ENCODE measurements at places on chromosomes 5 and 9. TPM values are rescaled to one million over a fixed set of nuclear protein-coding genes. Genes with fewer than 3 reads are reported as not detected.

DNA sequence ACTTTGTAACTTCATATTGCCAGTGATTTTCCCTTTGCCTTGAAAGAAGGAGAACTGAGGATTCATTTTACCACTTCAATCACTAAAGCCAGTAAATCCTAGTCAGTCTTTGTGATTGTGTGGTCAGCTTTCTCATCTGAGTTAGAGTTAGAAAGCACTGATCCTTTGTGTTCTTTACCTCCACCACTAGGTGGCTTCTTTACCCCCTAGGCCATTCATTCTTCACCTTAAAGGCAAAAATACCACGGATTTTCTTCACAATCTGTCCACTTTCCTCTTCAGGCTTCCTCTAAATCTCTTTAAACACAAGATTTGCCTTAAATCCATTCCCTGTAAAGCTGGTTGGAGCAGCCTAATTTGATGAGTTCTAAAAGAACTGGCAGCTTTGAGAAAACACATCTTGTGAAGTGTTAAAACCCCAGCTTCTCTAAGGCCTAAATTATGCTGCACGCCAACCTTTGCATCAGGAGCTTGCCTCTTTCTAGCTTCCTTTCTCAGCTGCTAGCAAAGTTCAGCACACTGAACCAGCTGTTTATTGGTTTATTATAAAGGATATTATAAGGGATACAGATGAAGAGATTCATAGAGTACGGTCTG is 20.4 kb downstream of the BDP1 start:
- no peaks in the 10 kb centered on the region for H3K27me3 ChIP-seq
- H3K36me3 ChIP-seq = no peaks in the 10 kb centered on the region
- H3K4me1 ChIP-seq = no peaks in the 10 kb centered on the region
- no peak overlapping the region for H3K27ac ChIP-seq
- no peak for DNase-seq

- no peaks in the 10 kb centered on the region for H3K4me1 ChIP-seq
- no peak for DNase-seq
- H3K27ac ChIP-seq = no peak overlapping the region
- H3K4me3 ChIP-seq = no peak overlapping the region
- peaks cover under 1% of the 10 kb centered on the region for H3K36me3 ChIP-seq
Observed at GRCh38 chr9:19154135-19154612, 26.9 kb upstream of the PLIN2 start.

DNA sequence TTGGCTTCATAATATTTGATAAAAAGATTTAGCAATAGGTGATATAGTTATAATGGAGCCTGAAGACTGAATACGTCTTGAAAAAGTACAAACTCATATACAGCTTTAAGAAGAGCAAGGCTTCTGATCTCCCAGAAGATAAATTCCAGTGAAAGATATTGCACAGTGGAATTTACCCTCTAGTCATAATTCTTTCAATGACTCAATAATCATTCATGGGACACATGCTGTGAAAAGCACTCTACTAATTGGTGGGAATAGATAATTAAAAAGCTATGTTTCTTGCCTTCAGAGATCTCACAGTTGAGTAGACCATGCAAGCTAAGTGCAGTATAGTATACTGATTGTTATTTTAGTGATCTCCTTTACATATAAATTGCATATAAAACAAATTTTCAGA is 538.6 kb upstream of the CYLC2 start:
- DNase-seq = no peak
- no peak overlapping the region for H3K27ac ChIP-seq
- H3K36me3 ChIP-seq = no peaks in the 10 kb centered on the region
- H3K4me3 ChIP-seq = no peak overlapping the region

- H3K27me3 ChIP-seq = no peaks in the 10 kb centered on the region
- H3K4me3 ChIP-seq = no peak overlapping the region
- H3K36me3 ChIP-seq = no peaks in the 10 kb centered on the region
- no peak for DNase-seq
- H3K27ac ChIP-seq = no peak overlapping the region
Observed at GRCh38 chr5:60024104-60024503, 130.6 kb upstream of the PDE4D start.

DNA sequence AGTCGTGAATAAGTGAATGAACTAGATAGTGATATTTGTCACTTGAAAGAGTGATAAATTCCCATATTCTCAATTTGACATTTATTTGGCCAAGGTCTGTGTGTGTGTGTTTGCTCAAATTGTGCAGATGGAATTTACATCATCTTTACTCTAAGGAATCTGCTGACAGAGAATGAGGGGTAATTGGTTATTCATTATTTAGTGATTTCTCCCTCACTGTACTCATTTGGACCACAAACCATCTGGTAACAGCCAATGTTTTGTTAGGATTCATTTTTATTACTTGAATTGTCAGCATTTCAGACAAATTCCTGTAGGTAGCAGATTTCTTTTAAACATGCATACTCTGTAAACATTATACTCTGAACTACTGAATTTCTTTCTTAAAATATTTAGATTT is 15.6 kb downstream of the VCAN start:
- no peak overlapping the region for H3K27ac ChIP-seq
- peaks cover 10% of the 10 kb centered on the region for H3K4me1 ChIP-seq
- no peak overlapping the region for H3K4me3 ChIP-seq
- DNase-seq = no peak
- H3K36me3 ChIP-seq = peaks cover 11% of the 10 kb centered on the region

GRCh38 chr9:81318571-81318970 is 370.8 kb downstream of the TLE1 start:
- H3K27me3 ChIP-seq = no peaks in the 10 kb centered on the region
- H3K4me3 ChIP-seq = no peak overlapping the region
- H3K27ac ChIP-seq = no peak overlapping the region
- DNase-seq = no peak

Gene HBEGF
- 2.5 TPM for total RNA-seq

Gene RNF224
- 0.39 TPM for total RNA-seq

Gene SPAAR
- not detected for total RNA-seq

Gene SH3TC2
- total RNA-seq = 0.25 TPM

Gene KCNIP1
- total RNA-seq = 0.47 TPM

All from glutamatergic neuron (in vitro differentiated cells).